Large intestine (tissue), 12 donors: ENCODE measurements at places on chromosomes 1 and 21. TPM values are rescaled to one million over a fixed set of nuclear protein-coding genes. Genes with fewer than 3 reads are reported as not detected.

The BRDT gene
- not detected for polyA plus RNA-seq

The C1QC gene
- polyA plus RNA-seq = 79.1 TPM

DNA sequence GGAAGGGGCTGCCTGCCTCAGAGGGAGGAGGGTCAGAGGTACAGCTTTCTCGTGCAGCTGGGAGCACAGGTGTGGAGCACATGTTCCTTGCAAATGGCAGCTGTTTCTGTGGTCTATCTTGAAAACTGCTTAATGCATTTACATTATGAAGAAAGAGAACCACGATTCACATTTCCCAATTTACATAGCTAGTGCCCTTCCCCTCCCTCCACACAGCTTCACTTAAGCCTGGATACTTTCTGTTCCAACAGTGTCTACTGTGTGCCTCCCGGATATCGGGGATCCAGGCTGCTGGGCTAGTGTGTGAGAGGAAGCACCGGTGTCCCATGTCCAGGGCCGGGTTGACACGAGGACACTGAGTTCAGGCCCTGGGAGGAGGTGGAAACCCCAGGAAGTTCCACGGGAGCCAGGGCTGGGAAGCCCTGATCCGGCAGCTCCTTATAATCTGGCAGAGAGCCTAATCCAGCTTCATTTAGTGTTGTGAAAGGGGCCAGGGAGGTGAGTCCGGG lies 31.6 kb downstream of the TMCC2 start:
- H3K27me3 ChIP-seq = peaks cover 2% of the 10 kb centered on the region
- DNase-seq = peak; percentile 7
- no peak overlapping the region for H3K4me3 ChIP-seq
- H3K4me1 ChIP-seq = no peaks in the 10 kb centered on the region

GRCh38 chr1:177301425-177302124 lies 130.8 kb downstream of the BRINP2 start:
- no peak overlapping the region for H3K4me3 ChIP-seq
- H3K27ac ChIP-seq = no peak overlapping the region
- H3K36me3 ChIP-seq = no peaks in the 10 kb centered on the region
- H3K27me3 ChIP-seq = peaks cover 11% of the 10 kb centered on the region

DNA sequence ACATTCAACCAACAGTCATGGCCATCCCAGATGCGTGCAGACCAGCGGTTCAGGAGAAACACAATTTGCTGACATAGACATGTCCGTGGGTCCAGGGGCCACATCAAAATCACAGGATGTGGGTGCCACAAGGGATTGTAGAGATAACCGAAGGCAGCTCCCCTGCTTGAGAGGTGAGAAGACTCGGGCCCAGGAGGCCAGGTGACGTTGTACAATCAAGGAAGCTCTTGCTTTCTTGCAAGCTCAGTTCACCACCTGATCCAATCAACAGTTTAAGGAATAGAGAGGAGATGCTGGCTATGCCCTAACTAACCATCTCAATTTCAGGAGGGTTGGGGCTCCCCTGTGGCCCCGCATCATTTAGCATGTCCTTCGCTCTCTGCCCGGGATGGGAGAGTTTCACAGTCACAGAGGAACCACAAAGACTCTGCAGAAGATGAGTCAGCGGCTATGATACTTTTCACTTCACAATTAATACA lies 19.5 kb downstream of the UBASH3A start:
- no peak overlapping the region for H3K4me3 ChIP-seq
- H3K36me3 ChIP-seq = no peaks in the 10 kb centered on the region
- peaks cover 5% of the 10 kb centered on the region for H3K4me1 ChIP-seq
- no peak for DNase-seq
- no peak overlapping the region for H3K27ac ChIP-seq
